Effector memory CD4-positive, alpha-beta T cell (primary cell): ENCODE measurements at places on chromosomes 2 and 18.

- DNase-seq, result no peak
Measured at GRCh38 chr2:54894467-54894866, 155.8 kb downstream of the RTN4 start.

GRCh38 chr2:171855401-171855800, 38.6 kb downstream of the SLC25A12 start:
- no peak for DNase-seq

DNA sequence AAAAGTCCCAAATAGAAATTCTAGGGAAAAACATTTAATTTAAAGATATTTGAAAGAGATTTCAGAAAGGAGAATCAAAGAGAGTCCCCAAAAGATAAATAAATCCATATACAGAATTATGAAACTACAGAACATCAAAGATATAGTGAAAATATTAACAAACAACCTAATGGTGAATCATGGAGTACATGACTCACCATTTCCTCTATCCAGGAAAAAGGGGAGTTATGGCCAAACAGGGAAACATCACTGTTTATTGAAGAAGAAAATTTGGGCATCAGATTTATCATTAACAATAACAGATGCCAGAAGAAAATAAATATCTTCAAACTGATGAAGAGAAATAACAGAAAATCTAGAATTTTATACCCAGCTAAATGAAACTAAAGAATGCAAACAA, 448.3 kb downstream of the CDH2 start:
- DNase-seq, result no peak

DNA sequence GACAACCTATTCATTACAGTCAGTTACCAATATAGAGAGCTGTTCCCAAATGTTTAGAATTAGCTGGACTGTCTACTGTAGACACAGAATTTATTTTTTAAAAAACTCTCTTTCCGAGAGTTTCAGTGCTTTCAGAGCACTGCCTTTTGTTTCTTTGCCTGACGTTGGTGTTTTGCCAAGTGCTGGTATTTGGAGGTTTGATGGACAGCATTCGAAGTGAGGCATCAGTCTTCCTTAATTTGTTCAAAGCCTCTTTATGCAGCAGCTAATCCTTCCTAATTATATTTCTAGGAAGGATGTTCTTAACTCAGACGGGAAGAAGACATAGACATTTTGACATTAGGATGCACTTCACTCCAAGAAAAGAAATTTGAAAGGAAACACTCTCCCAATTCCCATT, 83.2 kb downstream of the LTBP1 start:
- no peak for DNase-seq

DNA sequence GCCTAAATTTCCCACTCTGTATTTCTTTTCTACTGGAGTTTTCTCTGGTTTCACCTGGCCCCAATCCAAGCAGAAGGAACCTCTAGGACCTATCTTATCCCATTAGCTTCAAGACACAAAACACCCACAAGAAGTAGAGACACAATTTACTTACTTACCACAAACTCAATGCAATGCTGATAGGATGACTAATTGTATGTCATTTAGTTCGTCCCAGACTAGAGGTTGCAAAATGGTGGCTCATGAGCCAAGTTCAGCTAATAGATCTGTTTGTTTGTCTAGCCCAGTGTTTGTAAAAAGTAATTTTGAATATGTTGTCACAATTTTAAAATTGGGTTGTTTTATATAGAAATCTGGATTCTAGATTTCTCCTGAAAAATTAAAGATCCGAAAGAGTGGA, 34.7 kb upstream of the ZSWIM2 start:
- no peak for DNase-seq

GRCh38 chr2:202122980-202123720, 50.1 kb downstream of the KIAA2012 start:
- DNase-seq, result no peak

- DNase-seq, result no peak
Measured at GRCh38 chr2:127280693-127281092, 13.3 kb downstream of the ERCC3 start.

- no peak for DNase-seq
Measured at GRCh38 chr2:76075126-76075525, 364.4 kb upstream of the GCFC2 start.

GRCh38 chr2:8805278-8806210, 31.9 kb downstream of the KIDINS220 start:
- DNase-seq, result no peak

GRCh38 chr2:172162739-172163336, 60.1 kb upstream of the DLX2 start:
- no peak for DNase-seq

DNA sequence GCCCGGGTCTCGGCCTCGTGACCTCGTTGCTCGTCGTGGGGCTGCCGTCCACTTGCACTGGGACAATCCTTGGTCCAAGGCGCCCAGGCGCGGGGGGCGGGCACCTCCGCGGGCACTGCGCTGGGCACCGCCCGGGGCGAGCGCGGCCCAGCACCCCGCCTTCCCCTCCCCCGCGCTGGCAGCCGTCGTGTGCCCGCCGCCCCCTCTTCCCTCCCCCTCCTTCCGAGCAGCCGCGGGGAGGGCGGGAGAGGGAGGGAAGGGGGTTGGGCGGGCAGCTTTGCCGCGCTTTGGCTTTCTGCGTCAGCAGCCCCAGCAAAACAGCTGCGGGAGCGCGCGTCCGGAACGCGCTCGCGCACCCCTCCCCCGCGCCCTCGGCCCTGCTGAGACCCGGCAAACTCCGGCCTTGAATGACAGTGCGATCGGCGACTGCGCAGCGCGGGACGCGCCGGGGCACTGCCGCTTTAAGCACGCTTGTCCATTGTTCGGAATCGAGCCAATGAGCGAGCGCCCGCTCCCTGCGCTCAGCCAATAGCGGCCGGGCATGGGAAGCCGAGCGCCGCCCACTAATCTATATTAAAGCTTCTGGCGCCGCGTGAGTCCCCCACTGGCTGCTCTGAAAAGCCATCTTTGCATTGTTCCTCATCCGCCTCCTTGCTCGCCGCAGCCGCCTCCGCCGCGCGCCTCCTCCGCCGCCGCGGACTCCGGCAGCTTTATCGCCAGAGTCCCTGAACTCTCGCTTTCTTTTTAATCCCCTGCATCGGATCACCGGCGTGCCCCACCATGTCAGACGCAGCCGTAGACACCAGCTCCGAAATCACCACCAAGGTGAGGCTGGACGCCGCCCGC, at the start of gene PTMA:
Gene PTMA (plus strand): TSS at position 599 of the 846 bp plus-strand sequence. CDS start 182 bp downstream, at position 781.
- DNase-seq, result peak; percentile 100

DNA sequence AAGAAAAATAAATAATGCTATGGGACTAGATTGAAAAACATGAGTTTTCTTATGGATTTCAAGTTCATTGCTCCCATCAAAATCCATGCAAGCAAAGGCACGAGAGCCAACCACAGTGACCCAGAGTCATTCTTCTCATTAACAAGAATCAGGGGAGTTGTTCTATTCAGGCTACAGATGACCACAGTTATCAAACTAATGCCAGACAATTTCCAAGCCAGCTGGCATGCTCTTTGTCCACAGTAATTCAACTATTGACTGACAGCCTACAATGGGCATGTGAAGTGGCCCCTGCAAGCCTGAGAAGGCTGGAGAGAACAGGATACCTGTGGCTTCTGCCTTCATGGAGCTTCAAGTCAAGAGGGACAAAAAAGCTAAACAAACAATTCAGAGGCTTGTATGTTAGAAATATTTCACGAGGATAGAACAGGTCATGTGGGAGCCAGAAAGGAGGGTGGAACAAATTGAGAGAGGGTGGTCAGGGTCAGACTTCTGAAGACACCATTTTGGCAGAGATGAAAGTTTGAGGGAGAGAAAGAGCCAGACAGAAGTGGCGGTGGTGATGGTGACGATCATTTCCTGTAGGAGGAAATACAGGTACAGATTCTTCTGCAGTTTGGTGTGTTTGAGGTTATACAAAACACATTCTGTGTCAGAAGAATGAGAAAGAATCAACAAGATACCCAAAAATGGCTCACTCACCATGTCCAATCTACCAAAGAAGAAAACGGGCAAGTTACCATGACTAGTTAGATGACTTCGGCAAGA, 732.4 kb downstream of the RNF144A start:
- no peak for DNase-seq

- DNase-seq, result no peak
Measured at GRCh38 chr2:221911890-221912289, 339.8 kb upstream of the EPHA4 start.

- peak; percentile 5 for DNase-seq
Measured at GRCh38 chr2:70789304-70790135, 923 bp downstream of the FIGLA start.

- no peak for DNase-seq
Measured at GRCh38 chr2:149223472-149224095, 106.8 kb upstream of the LYPD6 start.

DNA sequence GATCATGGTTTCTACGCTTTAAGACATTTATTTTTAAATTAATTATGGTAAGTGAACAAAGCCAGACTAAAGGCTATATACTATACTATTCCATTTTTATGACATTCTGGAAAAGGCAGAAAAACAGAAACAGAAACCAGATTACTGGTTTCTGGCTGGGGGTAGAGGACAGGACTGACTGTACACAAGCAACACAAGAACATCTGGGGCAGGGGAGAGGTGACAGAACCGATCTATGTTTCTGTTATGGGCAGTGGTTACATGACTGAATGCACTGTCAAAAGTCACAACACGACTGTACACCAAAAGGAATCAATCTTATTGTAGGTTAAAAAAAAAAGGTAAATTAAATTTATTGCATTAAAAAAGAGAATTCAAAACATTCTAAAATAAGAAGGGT, 64.7 kb downstream of the PTPN2 start:
- DNase-seq, result no peak

DNA sequence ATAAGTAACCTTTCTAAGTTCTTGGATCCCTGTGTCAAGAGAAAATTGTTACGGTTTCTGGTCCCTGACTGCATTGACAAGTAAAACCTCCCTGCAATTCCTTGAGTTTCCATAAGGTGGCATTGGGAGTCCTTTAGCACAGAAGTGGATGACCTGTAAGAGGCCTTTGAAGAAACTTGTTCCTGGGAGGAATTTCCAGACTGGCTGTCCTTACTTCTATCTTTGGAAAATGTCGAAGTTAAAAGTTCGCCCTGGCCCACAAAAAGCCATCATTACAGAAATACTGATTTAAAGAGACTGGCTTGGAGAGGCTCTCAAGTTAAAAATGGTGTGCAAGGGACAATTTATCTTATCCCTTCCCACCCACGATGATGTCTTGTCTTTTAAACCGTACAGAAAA, 218.4 kb downstream of the CDH20 start:
- DNase-seq, result no peak

- DNase-seq, result no peak
Measured at GRCh38 chr18:69956665-69957620, 9.3 kb upstream of the CD226 start.

- no peak for DNase-seq
Measured at GRCh38 chr2:107235491-107236254, 349.7 kb upstream of the ST6GAL2 start.

DNA sequence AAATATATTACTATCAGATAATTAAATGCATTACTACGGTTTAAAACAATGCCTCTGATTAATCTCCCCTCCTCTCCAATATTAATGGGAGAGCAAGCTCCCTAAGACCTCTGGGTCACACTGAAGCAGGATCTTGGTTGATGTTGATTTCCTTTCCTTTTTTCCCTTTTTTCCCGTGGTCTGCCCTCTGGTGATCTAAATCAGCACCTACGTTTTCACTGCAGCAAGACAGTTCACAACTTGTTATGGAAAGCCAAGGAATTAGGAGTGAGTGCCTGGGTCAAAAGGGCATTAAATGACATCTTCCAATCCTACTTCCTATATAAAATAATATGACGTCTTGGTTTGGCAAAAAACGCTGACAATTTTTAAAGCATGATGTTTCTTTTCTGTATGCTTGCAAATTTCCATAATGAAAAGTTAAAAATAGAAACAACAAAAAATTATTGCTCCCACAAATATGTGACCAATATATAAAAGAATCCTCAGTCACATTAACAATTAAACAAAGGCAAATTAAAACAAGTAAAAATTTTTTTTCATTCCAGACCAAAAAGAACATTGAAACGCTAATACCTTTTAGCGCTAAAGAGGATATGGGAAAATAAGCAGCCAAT, 7.9 kb upstream of the CFAP36 start:
- no peak for DNase-seq

DNA sequence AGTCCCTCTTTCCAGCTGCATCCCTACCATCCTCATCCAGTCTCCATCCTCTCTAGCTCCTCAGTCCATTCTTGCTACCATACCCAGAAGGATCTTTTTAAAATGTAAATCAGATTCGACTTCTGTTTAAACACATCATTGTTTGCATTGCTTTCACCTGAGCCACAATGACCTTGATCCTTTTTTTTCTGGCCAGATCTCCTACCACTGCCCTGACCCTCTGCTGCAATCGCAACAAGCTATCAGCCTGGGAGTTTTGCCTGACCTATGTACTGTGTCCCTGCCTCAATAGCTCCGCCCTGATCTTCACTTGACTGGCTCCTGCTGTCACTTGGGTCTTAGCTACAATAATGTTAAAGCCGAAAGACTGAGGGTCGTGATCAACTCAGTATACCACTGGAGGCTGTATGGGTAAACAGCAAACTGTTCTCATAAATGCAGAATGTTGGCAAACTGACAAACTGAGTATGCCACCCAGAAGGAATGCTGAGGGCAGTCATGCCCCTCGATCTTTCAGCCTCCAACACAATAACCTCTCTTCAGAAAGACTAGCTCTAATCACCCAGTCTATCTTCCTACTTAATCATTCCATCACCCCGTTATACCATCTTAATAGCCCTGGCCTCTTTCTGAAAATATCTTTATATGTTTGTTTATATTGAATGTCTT, 2.6 kb upstream of the RBM43 start:
- DNase-seq, result no peak

DNA sequence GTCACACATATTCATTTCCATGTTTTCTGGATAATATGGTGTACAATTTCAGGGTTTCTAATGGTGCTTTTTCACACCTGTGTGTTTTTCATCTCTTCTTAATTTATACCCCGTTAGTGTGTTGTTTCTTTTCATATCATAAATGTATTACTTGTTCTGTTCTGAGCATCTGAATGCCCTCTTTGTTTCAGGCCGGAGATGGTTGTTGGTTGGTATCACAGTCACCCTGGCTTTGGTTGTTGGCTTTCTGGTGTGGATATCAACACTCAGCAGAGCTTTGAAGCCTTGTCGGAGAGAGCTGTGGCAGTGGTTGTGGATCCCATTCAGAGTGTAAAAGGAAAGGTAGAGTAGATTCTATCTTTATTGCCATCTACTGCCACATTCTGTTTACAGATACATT, 45.1 kb upstream of the TBR1 start:
- DNase-seq, result no peak

- DNase-seq, result peak; percentile 27
Measured at GRCh38 chr2:111702119-111702803, 181.7 kb downstream of the ANAPC1 start.
